ENCODE measurements at places on chromosomes 13 and 19.
A peak's percentile ranks its signal among the peaks of the same experiment; 100 is the strongest.

- DNase-seq = no peak
These were observed 9.1 kb downstream of the PCDH17 start for GRCh38 chr13:57640607-57641006.

DNA sequence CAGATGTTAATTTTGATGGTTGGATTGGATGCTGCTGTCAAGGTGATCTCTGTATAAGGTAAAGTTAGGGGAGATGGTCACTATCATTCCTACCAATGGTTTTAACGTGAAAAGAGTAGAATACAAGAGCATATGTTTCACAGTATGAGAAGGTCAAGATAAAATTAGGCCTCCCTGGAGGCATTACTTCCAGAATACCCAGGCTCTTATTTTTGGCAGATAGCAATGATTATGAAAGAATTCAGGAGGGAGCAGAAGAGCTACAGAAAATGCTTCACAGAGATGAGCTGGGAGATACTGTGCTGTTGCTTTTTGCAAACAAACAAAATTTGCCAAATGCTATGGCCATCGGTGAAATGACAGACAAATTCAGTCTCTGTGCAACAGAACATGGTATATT, 547.5 kb upstream of the SPRY2 start:
- no peak for DNase-seq

- no peak for DNase-seq
These were observed 8.4 kb upstream of the MRPL4 start for GRCh38 chr19:10243606-10244005.

GRCh38 chr19:54475706-54476105, 2.6 kb upstream of the CDC42EP5 start:
- DNase-seq = no peak

- DNase-seq = no peak
These were observed 24.6 kb downstream of the BICRA start for GRCh38 chr19:47633517-47633916.

GRCh38 chr19:40165362-40165937, 25.8 kb upstream of the MAP3K10 start:
- DNase-seq = peak; percentile 83

DNA sequence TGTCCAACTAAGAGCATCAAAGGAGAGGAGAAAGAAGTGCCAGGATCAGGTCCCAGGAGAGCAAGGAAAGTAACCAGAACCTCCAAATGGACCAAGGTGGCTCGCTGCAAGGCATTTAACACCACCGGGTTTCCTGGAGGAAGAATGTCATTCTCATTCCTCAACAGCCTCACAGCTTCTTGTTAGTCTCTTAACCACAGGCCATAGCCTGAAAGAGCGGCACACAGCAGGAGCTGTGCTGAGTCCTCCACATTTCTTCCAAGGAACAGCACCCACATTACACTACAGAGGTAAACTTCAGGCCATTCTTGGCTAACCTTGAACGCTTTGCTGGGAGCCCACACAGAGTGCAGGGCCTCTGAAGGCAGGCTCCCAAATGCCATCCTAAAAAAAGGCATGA, 23.6 kb downstream of the DOCK9 start:
- peak; percentile 12 for DNase-seq

- DNase-seq = no peak
These were observed 2.6 kb downstream of the FAM187B start for GRCh38 chr19:35225951-35226350.

DNA sequence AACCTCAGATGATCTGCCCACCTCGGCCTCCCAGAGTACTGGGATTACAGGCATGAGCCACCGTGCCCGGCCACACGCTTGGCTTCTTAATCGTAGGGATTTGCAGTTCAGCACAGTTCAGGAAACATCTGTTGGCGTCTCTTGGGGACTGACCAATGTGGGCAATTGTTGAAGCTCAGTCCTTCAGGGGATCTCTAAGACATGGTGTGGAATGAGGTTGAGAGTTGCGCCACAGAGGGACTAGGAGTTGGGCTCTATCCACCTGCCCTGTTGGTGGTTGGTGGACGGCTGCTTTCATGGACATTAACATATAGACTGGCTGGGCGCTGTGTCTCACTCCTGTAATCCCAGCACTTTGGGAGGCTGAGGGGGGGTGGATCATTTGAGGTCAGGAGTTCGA, 37.3 kb upstream of the SIN3B start:
- DNase-seq = no peak

GRCh38 chr13:50275392-50276063, 260.3 kb downstream of the KCNRG start:
- DNase-seq = no peak

DNA sequence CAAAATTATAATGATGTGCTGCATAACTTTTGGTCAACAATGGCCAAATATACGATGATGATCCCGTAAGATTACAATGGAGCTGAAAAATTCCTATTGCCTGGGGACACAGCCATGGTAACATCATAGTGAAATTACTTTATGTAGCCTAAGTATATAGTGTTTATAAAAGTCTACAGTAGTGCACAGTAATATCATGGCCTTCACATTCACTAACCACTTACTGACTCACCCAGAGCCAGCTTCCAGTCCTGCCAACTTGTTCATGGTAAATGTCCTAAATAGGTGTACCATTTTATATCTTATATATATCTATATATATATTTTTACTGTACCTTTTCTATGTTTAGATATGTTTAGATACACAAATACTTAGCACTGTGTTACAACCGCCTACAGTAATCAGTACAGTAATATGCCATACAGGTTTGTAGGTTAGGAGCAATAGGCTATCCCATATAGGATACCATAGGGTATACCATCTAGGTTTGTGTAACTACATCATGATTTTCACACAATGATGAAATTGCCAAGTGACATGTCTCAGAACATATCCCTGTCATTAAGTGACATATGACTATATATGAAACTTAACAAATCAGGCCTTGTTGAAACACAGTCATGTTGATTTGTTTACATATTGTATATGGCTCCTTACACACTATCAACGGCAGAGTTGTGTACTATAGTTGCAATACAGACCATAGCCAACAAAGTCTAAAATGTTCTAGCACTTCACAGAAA, 23.7 kb downstream of the DIS3 start:
- no peak for DNase-seq

DNA sequence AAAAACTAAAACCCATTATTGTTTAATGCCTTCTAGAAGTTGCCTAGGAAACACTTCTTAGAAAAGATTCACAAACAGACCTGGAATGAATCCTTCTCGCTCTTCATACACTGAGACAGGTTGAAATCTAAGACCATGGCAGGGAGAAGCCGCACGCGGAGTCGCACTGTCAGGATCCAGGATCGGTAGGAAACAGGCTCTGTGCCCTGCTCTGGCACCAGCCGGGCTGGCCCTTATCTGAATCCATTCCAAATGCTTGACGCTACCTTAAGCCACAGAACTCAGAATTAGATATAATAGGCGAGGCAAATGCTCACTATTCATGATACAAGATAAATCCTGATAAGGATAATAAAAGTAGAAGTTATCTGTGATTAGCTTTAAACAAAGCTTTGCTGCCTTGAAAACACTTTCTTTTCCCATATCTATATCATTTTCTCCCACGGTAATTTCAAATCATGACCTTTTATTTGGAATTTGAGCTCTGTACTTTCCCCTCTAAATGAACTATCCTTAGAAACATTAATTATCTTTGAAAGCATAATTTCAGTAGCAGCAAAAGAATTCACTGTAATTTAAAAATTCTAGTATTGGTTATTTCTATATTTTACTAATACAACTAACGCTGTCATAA, 385.6 kb downstream of the IRS2 start:
- peak; percentile 8 for DNase-seq

DNA sequence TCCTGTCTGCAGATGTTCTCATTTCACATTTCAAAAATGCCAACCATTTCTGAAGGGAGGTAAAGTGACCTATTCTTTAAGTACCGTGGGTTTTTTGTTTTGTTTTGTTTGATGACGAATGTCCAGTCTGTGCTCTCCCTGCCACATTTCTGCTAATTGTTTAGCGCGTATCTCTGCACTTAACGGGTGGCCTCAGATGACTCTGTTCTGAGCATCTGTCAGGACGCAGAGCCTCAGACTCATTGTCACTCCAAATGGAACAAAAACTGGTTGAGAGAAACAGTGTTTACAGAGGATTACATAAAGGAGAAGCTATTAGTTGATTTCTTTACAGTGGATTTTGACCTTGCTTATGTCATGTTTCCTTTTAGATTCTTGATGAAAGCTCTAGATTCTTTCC, 23.7 kb downstream of the TPP2 start:
- no peak for DNase-seq

GRCh38 chr13:80858131-80858530, 517.2 kb upstream of the SPRY2 start:
- peak; percentile 9 for DNase-seq

- no peak for DNase-seq
These were observed 17.0 kb downstream of the HAUS8 start for GRCh38 chr19:17058236-17058635.

GRCh38 chr19:43784241-43784980, 3.6 kb upstream of the KCNN4 start:
- DNase-seq = no peak

DNA sequence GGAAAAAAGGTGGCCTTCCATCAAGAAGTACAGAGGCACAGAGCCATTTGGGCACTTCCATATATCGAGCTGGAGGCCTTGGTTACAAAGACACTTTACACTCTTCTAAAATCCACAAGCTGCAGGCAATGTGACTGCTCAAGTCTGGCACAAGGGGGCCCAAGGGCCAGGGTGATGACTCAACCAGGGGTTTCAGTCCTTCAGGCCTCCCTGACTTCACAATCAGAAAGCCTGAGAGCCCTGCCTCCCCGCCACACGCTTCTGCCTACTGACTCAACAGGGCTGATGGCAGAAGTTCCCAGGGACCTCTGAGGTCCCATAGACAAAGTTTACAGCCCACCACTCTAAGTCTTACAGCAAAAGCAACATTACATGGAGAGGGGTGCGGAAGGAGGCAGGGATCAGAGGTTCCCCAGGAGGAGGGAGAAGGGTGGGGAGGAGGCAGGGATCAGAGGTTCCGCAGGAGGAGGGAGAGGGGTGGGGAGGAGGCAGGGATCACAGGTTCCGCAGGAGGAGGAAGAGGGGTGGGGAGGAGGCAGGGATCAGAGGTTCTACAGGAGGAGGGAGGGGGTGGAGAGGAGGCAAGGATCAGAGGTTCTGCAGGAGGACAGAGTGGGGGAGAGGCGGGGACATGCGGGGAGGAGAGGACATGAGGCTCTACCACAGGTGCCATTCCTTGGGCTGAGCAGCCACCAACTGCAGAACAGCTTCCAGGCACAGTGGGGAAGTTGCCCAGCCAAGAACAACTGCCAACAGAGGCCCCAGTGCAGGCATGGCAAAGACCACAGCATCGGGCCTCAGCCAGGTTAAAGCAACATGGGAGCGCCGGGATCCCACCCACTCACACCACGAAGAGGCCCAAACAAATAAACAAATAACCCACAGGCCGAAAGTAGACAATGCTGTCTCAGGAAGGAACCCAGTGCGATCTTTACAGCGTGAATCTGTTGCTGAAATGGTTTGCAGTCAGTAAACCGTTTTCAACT, 52.0 kb downstream of the SLC7A1 start:
- DNase-seq = no peak

GRCh38 chr13:109783447-109783814, 3.0 kb downstream of the IRS2 start:
- DNase-seq = peak; percentile 30

- peak; percentile 74 for DNase-seq
These were observed 26.5 kb upstream of the LSM14A start for GRCh38 chr19:34145741-34146202.

DNA sequence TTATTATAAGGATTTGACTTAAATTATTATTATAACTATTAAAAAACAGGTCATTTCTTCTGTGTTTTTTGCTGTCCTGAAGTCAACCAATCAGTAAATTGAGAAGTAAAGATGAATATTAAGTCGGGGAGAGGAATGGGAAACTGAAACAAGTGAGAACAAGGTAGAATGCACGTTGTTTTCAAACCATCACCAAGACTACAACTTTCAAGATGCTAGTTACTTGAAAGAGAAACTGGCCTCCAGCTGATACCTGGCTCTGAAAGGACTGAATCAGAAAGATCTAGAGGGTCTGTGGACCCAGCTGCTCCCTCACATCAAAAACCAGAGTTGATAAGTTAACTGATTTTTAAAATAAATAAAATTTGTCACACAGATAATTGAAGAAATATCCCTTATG, 1301.5 kb upstream of the ATXN8OS start:
- no peak for DNase-seq

DNA sequence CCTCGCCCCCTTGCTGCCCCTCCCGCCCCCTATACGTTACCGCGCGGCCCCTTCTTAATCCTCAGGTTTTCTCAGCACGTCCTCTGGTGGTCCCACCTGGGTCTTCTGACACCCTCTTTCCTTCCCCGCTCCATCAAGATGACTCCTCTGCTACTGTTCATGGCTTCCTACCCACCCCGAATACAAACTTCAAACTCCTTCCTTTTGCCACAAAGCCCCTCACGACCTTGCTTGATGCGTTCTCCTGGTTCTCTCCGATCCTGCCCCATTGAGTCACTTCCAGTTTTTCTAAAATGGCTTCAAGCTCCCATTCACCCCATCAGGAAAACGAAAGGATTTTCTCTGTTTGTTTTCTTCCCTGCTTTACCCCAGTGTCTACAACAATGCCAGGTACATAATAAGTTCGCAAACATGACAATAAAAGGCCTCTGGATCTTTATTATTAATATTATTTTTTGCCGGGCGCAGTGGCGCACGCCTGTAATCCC, 734 bp upstream of the SERTAD3 start:
- DNase-seq = no peak

GRCh38 chr13:105974380-105974779, 561.1 kb downstream of the EFNB2 start:
- DNase-seq = no peak

- peak; percentile 29 for DNase-seq
These were observed 714.7 kb upstream of the PCDH20 start for GRCh38 chr13:62130062-62130970.

DNA sequence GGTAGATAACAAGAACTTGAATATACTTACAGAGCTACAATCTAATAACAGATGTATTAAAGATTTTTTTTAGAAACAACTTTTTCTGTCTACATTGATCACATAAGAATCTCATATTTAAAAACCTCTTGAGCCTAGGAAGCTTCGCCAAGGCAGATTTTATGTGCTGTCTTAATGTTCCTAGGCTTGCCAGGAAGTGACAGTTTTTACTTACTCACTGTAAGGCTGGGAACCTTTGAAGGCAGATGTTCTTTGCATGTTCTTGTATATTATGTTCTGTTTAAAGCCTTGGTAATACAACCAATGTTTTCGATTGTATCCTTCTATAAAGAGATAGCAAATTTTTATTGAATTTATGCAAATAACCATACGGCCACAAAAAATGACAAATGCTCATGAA, 492.7 kb downstream of the GPC5 start:
- no peak for DNase-seq

DNA sequence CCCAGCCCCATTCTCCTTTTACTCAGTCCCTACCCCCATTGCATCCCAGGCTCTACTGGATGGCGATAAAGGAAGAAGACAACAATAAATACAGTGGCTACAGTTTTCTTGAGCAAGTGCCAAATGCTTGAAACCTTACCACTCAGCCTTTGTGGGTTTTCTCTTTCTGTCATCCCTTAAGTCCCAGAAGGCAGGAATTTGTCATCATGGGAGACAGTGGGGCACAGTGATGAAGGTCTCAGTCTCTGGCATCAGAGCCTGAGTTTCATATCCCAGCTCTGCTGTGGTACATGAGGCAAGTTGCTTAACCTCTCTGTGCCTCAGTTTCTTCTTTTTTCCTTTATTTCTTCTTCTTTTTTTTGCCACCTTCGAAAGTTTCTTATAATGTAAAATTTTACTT, 5.1 kb upstream of the COMP start:
- no peak for DNase-seq

Measured in neural progenitor cell (in vitro differentiated cells).